ENCODE measurements at places on chromosomes 1 and 21.

- DNase-seq: no peak
Observed at GRCh38 chr1:169692756-169693460, 18.5 kb downstream of the SELL start.

- no peak for DNase-seq
Observed at GRCh38 chr1:53373246-53373645, 45.4 kb upstream of the LRP8 start.

DNA sequence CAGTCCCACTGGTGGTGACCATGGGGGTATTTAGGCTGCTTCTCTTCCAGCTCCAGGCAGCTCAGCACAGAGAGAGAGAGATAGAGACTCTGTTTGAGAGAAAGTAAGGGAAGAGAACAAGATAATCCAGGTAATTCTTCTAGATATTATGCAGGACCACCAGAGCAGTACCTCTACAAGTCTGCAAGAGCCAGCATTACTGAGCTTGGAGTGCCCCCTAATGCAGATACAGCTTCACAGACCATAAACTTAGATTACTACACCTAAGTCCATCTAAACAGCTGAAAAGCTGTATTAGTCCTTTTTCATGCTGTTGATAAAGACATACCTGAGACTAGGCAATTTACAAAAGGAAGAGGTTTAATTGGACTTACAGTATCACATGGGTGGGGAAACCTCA is 570.3 kb downstream of the LRRIQ3 start:
- DNase-seq: no peak

GRCh38 chr1:211135342-211135950 is 1.5 kb upstream of the KCNH1 start:
- DNase-seq: no peak

GRCh38 chr1:238458899-238459298 is 568.2 kb upstream of the ZP4 start:
- DNase-seq: no peak

- no peak for DNase-seq
Observed at GRCh38 chr1:222247081-222247480, 300.8 kb downstream of the HHIPL2 start.

- peak; percentile 45 for DNase-seq
Observed at GRCh38 chr1:17795836-17796645, 40.9 kb downstream of the ACTL8 start.

- peak; percentile 88 for DNase-seq
Observed at GRCh38 chr1:206503591-206504362, 3.6 kb upstream of the RASSF5 start.

GRCh38 chr1:205709059-205709398 is 28.7 kb upstream of the SLC45A3 start:
- DNase-seq: no peak

DNA sequence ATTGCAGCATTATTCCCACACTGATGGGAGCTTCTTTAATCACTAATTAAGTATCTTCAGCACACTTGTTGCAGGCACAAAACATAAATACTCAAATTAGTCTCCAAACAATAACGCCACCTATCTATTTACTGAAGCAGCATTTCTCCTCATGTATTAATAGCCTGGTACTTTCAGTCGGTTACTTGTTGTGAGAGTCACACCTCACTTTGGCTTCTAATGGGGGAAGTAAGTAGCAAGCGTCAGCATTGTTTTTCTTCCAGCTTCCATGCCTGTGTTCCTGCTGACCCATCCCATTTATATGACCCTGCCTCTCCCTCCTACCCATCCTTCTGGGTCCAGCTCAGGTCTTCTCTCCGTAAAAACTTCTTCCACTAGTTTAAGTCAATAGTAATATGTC is 31.9 kb upstream of the DENND1B start:
- no peak for DNase-seq

GRCh38 chr1:112788561-112788960 is 73.4 kb upstream of the PPM1J start:
- no peak for DNase-seq

DNA sequence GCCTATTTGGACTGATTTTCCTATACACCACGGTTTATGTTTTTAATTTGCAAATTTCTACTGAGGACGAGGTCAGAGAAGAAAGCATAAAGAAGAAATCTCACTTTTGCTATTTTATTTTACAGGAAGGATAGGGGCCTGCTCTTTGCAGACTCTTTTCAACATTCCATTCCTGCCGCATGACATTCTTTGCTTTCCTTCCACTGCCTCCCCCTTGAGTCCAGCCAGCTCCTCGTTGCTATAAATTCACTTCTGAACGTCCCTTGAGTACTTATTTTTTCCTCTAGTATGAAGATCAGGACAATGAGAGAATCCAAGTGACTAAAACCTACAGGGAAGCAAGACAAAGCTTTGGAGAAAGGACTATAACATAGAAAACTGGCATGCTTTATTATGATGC is 53.4 kb upstream of the PTGFR start:
- DNase-seq: no peak

DNA sequence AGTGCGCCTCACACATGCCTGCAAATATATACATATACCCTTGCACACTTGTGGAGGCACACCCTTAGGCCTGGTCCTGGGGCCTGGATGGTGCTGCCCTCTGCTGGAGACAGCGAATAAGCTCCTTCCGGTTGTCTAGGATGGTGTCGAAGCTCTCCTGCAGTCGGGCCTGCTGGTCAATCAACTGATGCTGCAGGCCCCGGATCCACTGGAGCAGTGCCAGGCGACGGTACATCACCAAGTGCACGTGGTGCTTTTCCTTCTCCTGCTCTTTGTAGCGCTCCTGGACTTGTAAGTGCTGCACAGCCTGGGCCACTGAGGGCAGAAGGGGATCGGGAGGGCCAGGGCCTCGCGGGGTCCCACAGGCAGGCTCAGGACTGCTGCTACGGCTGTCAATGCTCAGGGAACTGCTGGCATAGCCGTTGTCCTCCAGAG is 3.1 kb downstream of the C1orf216 start:
- DNase-seq: no peak

- peak; percentile 67 for DNase-seq
Observed at GRCh38 chr1:230827801-230828200, 40.5 kb downstream of the C1orf198 start.

DNA sequence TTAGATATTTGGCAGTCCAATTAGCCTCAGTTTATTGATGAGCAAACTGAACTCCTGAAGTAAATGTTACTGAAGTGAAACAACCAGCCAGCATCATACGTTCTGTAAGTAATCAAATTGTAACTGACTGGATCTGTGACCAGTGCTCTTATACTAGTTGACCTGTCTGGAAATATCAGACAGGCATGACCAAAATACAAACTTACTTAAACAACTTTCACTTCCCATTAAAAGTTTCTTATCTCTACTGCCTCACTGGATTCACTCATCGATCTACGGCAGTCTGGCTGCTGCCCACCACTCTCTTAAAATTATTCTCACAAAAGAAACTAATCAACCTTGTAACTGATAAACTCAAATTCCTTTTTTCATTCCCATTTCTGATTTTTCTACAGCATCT is 56.4 kb downstream of the WDR3 start:
- no peak for DNase-seq

DNA sequence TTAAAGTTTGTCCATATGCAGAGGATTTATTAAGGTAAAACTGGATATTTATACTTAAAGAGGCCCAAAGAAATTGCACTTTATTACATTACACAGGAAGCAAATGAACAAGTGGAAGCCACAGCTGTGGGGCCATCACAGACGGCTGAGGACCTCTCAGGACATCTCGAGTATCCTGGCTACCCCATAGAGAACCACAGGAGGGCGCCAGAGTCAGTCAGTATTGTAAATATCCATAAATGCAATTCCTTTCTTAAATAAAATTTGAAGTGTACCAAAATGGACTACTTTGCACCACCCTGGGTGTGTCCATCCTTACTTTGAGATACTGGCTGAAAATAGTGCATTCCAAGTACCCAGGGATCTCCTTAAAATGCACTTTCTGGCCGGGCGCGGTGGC is 257.2 kb downstream of the MRPL39 start:
- no peak for DNase-seq

DNA sequence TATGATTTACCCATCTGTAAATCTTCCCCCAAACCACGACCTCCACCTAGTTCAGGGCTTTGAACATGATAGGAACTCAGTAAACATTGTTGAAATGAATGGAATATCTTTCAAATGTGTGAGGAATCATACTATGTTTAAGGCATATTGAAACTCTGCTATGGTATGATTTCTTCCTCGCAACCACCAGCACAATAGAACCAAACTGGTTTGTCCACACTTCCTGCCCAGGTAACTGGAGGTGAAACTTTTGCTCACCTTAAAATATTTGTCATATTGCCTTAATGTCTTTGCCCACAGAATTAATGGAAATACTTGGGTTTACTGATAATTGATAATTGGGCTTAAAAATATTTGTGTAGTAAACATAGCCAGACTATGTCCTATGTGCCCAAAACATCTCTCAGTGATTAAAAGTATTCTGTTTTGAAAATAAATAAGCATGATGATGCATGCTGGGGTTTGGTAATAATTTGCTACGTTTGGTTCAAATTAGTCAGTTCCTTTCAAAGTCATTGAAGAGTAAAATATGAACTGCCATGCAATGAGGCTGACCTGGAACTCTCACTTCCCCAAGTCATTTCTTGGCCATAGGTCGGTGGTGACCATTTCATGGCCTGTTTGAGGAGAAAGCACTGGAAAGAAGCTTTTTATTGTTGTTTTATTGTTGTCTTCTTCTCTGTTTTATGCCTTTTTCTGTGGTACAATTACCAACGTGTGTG is 73.3 kb downstream of the TNFSF18 start:
- no peak for DNase-seq

GRCh38 chr1:228873709-228874108 is 138.4 kb downstream of the RHOU start:
- no peak for DNase-seq

GRCh38 chr1:6507461-6507911 is 16.0 kb upstream of the PLEKHG5 start:
- no peak for DNase-seq

GRCh38 chr1:24189528-24189927 is 2.4 kb upstream of the IFNLR1 start:
- no peak for DNase-seq

GRCh38 chr1:227791425-227792143 is 23.9 kb upstream of the PRSS38 start:
- DNase-seq: no peak

- no peak for DNase-seq
Observed at GRCh38 chr1:156704930-156705320, 458 bp downstream of the CRABP2 start.

GRCh38 chr1:27668808-27669723 is 2.9 kb downstream of the IFI6 start:
- peak; percentile 80 for DNase-seq

- DNase-seq: no peak
Observed at GRCh38 chr1:230220478-230220877, 153.4 kb downstream of the GALNT2 start.

DNA sequence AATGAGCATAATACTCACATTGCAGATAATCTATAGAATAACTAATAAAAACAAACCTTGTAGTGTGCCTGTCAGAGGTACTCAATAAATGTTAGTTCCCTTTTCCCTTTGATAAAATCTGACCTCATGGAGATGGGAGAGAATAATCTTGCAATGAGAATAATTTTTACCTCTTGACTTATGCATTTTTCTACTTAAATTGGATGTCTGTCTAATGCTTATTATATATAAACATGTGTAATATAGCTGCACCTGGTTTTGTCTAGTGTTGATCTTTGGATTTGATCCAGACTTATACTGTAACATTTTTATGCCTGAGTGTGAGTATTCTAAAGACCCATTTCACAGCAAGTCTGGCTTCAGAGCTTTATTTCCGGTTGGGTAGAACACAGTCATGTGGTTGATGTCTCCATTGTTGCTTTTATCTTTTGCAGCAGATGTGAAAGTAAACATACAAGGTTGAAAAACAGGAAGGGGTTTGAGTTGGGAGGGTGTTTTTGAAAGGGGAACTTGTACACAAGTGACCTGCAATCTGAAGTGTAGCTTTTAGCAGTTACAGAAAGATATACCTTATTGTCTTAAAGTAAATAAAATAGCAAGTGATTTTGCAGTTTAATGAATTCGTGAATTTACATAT is 12.4 kb downstream of the EPB41 start:
- no peak for DNase-seq

DNA sequence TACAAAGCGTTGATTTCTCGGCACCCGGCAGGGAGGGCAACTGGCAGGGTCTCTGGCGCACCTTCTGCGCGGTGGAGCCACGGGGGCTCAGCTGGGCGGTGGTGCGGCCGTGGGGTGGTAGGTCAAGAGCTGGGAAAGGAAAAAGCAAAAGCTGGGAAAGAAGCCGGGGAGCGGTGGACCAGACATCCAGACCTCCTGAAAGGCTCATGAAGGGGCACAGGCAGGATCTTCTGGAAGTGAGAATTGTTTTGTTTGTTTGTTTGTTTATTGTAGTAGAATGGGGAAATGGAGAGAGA is 7.2 kb upstream of the RNU1-1 start:
- DNase-seq: no peak

DNA sequence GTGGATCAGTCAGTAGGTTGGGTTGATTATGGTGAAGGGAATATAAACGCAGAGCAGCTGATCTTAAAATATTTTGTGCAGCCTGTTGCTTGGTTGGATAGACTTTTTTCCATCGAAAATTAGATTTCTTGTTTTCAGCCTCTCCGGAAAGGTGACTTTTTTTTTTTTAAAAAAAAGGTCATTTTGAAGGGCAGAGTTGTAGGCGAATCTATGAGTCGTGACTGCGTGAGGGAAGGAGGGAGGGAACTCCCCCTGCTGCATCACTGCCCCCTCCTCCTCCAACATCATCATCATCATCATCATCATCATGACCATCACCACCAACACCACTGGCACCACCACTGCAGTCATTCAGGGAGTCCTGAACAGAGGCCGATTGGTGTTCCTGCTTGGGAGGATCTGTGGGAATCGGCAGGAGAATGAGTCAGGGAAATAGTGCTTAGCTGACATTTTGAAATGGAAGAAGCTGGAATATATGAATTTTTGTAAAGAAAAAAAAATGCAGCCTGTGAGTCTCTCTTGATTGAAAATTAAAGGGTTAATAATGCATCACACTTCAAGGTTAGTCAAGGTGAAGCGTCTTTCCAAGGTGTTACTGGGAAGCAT is 1.2 kb downstream of the ATP1B1 start:
- no peak for DNase-seq

GRCh38 chr1:109669246-109669948 is 1.5 kb downstream of the GSTM2 start:
- no peak for DNase-seq

DNA sequence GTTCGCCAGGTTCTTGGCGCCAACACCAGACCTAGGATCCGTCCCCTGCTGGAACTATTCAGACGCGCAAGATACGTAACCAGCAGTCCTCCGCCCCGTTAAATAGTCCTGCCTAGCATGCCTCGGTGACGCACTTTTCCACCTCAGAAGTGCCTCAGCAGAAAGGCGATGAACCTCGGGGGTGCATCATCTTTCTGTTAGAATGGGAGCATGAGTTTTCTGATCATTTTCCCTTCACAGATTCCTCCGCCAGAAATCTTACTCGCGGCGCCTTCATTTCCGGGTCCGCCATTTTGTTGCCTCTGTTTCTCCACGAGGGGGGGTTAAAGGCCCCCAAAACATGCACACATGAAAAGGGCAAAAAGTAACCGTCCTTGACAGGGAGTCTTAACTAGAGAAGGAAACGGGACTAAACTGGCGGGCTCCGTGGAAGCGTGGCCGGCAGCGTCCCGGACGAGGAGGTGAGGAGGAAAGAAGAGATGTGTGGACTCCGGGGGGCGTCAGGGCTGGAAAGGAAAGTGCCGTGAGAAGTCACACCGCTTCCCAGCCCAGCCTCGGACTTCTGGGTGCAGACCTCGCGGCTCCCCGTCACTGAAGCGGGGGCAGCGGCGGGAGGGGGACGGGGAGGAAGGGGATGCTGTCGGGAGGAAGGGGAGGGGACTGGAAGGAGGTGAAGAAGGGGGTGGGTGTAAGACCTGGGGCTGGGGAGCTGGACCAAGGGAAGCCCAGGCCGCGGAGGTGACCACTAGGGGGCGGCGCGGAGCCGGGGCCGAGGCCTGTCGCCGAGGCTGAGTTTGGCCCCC is at the start of gene GABPB2:
GABPB2 (plus strand) TSS at position 288 of the 803 bp plus-strand sequence. CDS start 17,429 bp downstream, outside the sequence.
- DNase-seq: peak; percentile 96
